Naive thymus-derived CD8-positive, alpha-beta T cell (primary cell): ENCODE measurements at places on chromosomes 2 and 18. TPM values are rescaled to one million over a fixed set of nuclear protein-coding genes. Genes with fewer than 3 reads are reported as not detected.

Gene MOCOS
- total RNA-seq: 0.16 TPM

Gene CDK15
- total RNA-seq: not detected

Gene GALR1
- total RNA-seq: not detected

Gene AP1S3
- total RNA-seq: 2.1 TPM

Gene DHRS9
- not detected for total RNA-seq

Gene EPB41L3
- total RNA-seq: 1.5 TPM

DNA sequence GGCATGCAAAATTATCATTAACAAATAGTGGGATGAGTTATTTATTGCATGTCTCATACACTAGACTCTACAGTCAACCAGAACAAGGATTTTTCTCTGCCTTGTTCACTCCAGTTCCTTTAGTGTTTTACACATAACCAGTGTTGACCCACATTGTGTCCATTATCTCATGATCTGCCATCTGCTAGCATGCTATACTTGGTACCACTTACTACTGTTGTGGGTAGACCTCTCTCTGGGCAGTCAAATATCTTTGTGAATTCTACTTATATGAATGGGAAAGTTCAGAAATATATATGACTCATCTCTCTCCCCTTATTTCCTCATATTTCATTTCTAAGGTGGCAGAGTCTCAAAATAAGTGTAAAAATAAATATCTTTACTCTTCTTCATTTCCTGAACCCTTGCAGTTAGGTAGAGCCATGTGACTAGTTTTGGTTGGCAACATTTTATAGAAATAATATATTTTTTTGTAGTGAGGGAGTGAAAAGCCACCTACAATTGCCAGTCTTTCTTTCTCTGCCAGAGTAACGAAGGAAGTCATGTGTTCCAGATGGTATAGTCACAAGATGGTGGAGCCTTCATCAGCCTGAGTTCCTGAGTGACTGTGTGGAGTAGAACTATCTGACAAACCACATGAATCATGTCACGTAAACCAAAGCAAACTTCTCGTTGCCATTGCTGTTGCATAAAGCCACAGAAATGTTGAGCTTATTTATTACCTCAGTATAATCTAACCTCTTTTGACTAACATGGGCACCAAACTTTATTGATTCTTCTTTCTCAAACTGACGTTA, 704.0 kb downstream of the RNF144A start:
- no peak for DNase-seq

GRCh38 chr2:6626401-6627012, 239.2 kb downstream of the CMPK2 start:
- no peak for DNase-seq

- no peak for DNase-seq
Observed at GRCh38 chr2:65661980-65662653, 229.7 kb upstream of the SPRED2 start.

DNA sequence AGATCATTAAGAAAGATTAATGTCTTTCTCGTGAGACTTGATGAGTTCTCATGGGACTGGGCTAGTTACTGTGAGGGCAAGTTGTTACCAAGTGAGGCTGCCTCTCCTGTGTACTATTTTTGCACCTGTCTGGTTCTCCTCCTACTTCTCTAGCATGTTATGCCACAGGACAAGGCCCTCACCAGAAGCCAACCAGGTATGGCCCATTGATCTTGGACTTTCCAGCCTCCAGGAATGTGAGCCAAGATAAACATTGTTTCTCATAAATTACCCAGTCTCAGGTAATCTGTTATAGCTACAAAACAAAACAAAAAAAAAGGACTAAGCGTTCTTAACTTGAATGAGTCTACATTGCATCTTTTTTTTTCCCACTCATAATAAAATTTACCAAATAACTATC, 184.1 kb downstream of the CDH7 start:
- DNase-seq: no peak

DNA sequence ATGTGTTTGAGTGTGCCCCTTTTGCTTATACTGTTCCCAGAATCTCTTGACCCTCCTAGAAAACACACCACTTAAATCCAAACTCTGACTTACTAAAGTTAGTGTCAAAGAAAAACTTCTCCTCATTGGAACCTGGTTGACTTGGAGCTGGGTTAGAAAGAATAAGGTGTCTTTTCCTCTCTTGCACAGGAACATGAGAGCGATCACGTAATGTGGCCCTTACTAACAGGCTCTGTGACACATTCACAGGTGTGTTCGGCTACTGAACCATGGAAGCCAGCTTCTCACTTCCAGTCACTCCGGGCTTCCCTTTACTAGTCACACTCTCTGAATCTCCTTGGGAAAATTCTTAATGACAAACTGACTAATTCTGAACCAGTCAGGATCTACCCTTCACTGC, 5.4 kb upstream of the POU3F3 start:
- no peak for DNase-seq

- DNase-seq: no peak
Observed at GRCh38 chr2:179239195-179239594, 25.4 kb downstream of the SESTD1 start.

- no peak for DNase-seq
Observed at GRCh38 chr2:12331698-12332097, 385.0 kb upstream of the TRIB2 start.

DNA sequence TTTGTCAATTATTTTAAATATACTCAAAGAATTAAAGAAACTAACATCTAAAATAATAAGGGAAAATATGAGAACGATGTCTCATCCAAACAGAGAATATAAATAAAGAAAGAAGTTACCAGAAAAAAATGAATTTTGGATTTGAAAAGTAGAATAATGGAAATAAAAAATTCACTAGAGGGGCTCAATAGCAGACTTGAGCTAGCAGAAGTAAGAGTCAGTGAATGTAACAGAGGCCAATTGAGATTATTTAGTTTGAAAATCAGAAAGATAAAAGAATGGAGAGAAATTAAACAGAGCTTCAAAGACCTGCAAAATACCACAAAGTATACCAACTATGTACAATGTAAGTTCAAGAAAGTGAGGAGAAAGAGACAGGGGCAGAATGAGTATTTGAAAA, 333.6 kb downstream of the GPD2 start:
- no peak for DNase-seq

DNA sequence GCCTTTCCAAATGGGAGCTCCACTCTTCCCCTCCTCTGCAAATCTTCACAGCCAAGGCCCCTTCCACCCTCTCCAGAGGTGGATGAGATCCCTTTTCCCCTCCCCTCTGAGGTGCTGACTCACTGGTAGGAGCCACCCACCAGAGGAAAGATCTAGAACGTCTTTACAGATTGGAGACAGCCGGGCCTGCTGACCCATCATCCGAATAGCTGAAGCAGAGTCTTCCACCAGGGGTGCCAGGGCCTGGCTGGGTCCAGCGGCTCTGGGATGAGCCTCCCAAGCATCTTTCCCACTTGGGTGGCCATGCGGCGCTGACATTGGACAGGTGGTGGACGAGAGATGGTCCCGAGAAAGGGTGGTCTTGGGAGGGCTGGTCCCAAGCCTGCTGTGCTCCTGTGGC, 9.0 kb downstream of the ERFE start:
- no peak for DNase-seq

DNA sequence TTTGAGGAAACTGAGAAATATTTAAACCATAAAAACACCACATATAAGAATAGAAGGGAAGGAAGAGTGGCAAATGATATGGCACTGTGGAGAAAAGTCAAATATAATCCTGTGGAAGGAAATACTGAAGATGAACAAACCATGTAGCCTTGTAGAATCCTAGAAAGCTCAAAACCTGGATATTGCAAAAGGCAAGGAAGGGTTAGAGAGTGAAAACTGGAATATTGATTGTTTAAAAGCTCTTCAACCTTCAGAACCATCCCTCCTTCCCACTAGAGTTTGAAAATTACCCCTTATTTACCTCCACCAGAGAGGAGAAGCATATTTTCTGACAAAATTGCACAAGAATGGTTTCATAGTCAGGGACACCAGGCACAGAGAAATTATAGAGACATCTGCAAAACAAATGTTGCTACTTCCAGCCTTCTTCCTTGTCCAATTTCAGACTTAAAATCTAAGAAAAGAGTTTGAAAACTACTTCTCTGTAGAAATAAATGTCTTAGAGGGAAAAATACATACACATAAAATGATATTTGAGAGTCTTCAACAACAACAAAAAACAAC, 48.0 kb downstream of the ANTXR1 start:
- no peak for DNase-seq

DNA sequence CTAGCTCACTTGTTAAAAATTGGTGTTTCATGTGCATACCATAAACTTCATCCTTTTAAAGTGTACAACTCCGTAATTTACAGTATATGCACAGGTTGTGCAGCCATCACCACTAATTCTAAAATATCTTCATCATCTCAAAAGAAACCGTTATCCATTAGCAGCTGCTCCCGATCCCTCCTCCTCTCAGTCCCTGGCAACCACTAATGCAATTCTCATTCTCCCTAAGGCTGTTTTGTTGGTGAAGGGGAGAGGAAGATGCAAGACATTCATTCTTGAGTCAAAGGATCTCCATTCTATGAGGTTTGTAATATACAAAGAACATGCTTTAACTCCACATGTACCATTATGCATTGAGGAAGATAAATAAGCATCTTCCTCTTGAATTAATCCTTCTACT, 48.6 kb downstream of the RNU4ATAC start:
- no peak for DNase-seq

- DNase-seq: no peak
Observed at GRCh38 chr2:237539681-237540080, 26.7 kb upstream of the PRLH start.

DNA sequence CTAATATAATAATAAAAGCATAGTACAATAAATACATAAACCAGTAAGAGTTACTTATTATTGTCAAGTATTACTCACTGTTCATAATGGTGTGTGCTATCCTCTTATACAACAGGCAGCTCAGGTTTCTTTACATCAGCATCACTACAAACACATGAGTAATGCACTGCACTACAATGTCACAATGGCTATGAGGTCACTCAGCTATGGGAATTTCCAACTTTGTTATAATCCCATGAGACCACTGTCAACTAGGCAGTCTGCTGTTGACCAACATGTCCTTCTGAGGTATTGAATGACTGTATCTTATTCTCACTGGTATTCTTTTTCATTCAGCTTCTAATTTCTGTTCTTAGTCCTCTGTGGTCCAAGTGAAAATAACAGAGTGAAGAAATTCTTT, 250.4 kb upstream of the DSEL start:
- no peak for DNase-seq

DNA sequence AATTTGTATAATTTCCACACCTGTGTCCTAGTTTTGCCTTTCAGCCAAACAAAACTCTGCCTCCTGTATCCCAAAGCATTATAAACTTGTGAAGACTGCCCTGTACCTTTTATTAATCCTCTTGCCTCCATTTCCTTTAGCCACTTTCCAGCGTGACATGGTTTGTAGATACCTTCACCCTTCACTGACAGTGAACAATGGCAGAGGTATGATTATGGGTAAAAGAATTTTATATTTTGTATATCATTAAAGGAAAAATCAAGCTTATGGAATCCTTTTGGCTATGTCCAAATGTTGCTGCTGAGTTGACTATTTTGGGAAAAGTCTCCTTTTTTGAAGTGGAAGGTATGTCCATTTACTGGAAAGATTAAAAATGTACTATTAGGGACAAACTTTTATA, 251.7 kb downstream of the HNMT start:
- DNase-seq: no peak

DNA sequence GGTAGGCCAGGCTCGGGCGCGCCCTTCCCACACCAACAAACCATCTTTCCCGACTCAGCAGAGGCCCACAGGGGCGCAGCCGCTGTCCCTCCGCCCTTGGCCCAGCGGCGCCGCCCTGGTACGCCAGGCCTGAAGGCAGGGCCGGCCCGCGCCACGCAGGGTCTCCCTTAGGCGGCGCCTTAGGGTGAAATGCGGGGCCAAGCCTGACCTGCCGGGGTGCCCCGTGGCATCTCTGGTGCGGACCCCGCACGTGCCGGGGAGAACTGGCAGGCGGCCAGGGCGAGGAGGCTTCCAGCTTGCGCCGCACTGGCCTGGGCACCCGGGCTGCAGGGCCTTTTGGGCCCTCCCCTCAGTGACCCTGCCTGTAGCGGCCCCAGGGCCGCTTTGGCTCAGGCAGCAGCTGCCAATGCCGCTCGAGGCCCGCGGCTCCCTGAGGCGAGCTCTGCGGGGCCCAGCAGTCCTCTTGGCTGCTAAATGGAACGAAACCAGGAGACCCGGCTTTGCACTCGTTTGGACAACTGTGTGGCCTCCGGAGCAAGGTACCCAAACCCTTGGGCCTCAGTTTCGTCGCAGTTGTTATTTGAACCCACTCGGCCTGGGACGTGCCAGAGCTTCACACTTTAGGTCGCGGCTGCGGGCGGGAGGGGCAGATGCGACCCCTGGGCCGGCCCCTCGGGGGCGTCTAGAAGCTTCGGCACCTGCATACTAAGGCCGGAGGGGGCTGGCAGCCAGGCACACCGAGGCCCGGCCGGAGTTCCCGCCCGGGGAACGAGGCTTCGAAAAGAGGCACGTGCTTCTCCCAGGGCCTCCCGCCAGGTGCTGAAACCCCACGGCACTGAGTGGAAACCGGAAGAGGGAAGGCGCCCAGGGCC, 8.5 kb downstream of the OTX1 start:
- no peak for DNase-seq
